OCI-LY7 (cell line): ENCODE measurements at places on chromosomes 5 and 9. TPM values are rescaled to one million over a fixed set of nuclear protein-coding genes. Genes with fewer than 3 reads are reported as not detected.

Gene PRLR
- not detected in 2 replicates for total RNA-seq

Gene INSYN2B
- total RNA-seq = not detected in 2 replicates

Gene AP3S1
- total RNA-seq = 89.5 and 103 TPM in 2 replicates

Gene C5orf47
- not detected in 2 replicates for total RNA-seq

Gene PCDHB10
- not detected in 2 replicates for total RNA-seq

Gene MYOZ3
- total RNA-seq = not detected in 2 replicates

Gene IL13
- total RNA-seq = not detected in 2 replicates

Gene SLC45A2
- total RNA-seq = not detected in 2 replicates

Gene TSSK1B
- total RNA-seq = not detected in 2 replicates

Gene RAB24
- 31.3 and 36.1 TPM in 2 replicates for total RNA-seq

Gene FAM120A
- total RNA-seq = 104 and 115 TPM in 2 replicates

Gene CTNNAL1
- total RNA-seq = 35.3 and 38.5 TPM in 2 replicates

Gene SPINK4
- total RNA-seq = not detected in 2 replicates

Gene CDKN2A
- 145 and 148 TPM in 2 replicates for total RNA-seq
